ENCODE measurements at places on chromosomes 3 and 15. TPM values are rescaled to one million over a fixed set of nuclear protein-coding genes. Genes with fewer than 3 reads are reported as not detected.

VWA5B2 gene
- not detected for total RNA-seq

FNDC3B gene
- total RNA-seq, result 31.8 TPM

NOX5 gene
- total RNA-seq, result not detected

PXYLP1 gene
- 9.8 TPM for total RNA-seq

NUP210 gene
- total RNA-seq, result 125 TPM

MAP6D1 gene
- total RNA-seq, result 1.9 TPM

FANCI gene
- 16.8 TPM for total RNA-seq
